Motor neuron (in vitro differentiated cells): ENCODE measurements at places on chromosomes 11 and 22.

- ATAC-seq, result no peak
Observed at GRCh38 chr22:24593836-24594568, 1.1 kb upstream of the LRRC75B start.

DNA sequence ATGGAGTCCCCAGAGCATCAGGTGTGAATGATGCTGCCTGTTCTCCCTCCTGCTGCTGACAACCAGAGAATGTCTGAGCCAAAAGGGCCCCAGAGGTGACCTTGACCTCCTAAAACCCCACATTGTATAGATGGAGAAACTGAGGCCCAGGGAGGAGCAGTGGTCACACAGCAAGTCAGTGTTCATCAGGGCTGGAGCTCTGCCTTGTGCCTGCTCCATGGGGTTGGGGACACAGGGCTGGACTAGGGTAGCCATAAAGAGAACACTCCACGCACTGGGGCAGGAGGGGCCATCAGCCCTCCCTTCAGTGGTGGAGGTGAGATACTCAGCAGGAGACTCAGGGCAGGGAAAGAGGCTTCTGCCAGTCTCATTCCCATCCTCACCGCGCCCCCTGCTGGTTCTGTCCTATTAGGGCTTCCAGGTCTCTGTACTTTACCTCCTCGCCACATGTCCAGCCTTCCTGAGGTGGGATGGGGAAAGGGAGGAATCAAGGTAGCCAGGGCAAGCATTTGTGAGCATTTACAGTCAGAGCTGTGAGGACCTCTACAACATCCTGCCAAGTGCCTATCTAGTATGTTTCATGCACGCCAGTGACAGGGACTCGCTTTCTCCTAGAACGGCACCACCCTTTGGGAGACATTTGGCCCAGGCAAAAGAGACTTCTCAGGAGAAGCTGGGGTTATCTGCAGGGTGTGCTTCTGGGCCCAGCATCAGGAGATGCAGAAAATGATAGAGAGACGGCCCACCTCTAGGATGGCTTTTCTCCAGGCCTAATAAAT is 43.2 kb downstream of the NEU3 start:
- ATAC-seq, result peak; percentile 88

- ATAC-seq, result no peak
Observed at GRCh38 chr22:39081598-39081997, 4.5 kb downstream of the APOBEC3G start.

DNA sequence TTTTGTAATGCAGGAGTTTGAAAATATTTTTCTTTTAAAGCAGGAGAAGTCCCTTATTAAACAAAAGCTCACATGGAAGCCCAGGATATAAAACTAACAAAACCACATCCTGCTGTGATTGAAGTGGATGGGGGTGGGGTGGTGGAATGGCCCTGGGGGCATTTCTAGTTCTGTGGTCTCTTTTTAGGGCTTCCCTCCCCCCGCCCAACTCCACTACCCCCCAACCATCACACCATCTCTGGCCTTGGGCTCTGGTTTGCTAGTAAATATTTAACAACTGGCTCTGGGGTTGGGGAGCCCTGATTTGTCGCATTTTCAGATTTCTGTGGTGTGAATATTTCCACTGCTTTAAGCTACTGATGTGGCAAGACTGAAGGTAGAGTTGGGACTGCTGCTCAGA is 279.6 kb upstream of the PLET1 start:
- ATAC-seq, result no peak

DNA sequence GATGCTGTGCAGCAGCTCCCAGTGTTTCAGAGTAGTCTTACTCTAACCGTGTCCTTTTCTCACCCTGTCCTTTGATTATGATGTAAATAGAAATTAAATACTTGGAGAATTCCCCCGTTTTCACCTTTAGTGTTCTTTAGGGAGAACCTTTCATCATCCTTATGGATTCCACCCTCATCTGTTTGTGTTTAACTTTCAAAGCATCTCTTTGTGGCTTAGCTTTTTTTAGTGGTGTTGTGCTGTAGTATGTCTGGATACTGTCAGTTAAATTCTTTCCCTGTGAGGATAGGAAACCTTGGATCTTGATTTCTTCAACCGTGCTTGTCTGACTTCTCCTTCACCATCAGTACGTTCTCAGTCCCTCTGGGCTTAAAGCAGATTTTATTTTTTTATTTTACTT is 48.5 kb downstream of the PPP6R3 start:
- no peak for ATAC-seq

- no peak for ATAC-seq
Observed at GRCh38 chr11:14075118-14076078, 112.9 kb downstream of the SPON1 start.

- ATAC-seq, result no peak
Observed at GRCh38 chr11:100329352-100329751, 357.7 kb upstream of the ARHGAP42 start.

DNA sequence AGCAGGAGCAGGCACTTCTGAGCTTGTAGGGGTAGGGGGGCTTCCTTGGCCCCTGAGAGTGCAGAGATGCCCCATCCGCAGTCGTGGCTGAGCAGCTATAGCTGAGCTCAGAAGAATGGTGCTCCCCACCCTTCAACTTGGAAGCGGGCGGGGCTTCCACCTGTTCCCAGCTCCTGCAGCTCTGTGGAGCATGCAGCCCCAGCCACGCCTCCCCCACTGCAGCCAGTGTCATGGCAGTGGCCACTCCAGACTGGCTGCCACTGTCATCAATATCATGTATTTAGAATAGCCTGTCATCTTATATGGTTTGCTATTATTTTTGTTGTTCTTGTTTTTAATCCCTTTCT is 213.1 kb downstream of the LRRC4C start:
- no peak for ATAC-seq

GRCh38 chr22:41243361-41243760 is 2.6 kb upstream of the CHADL start:
- no peak for ATAC-seq

DNA sequence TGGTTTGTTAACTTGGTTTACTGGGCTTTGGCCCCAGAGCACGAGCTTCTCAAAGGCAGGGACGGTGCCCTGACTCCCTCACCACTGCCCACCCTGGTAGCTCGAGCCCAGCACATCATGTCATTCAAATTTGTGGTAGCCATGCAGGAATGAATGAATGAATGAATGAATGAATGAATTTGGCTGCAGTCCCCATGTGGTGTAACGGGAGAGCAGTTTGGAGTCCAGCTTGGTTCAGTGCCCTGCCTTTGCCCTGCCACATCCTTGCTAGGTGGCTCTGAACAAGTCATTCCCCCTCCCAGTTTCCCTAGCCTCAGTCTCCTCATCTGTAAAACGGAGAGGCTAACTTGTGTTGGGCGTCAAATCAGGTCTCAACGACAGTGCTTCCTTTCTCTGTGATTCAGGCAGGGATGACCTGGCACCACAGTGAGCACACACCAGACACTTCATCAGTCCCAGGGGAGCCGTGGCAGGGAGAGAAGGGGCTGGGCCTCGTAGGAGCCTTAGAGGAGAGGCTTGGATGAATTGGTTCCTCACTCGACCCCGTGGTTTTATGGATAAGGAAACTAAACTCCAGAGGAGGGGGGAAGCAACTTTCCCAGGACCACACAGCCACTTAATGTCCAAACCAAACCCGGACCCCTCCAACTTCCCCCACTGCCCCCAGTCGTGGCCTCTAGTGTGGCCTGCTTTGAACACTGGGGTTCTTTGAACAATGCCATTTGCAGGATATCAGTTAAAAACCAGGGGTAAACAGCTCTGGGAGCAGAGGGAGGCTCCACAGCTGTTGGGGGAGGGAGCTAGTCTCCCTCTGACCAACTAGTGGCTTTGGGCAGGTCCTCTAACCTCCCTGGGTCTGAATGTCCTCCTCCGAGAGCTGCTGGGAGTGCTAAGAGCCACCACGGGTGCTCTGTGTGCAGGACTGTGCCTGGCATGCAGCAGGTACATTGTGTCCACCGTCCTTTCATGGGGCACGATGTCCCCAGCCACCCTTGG is 86.2 kb downstream of the CACNA1I start:
- no peak for ATAC-seq

DNA sequence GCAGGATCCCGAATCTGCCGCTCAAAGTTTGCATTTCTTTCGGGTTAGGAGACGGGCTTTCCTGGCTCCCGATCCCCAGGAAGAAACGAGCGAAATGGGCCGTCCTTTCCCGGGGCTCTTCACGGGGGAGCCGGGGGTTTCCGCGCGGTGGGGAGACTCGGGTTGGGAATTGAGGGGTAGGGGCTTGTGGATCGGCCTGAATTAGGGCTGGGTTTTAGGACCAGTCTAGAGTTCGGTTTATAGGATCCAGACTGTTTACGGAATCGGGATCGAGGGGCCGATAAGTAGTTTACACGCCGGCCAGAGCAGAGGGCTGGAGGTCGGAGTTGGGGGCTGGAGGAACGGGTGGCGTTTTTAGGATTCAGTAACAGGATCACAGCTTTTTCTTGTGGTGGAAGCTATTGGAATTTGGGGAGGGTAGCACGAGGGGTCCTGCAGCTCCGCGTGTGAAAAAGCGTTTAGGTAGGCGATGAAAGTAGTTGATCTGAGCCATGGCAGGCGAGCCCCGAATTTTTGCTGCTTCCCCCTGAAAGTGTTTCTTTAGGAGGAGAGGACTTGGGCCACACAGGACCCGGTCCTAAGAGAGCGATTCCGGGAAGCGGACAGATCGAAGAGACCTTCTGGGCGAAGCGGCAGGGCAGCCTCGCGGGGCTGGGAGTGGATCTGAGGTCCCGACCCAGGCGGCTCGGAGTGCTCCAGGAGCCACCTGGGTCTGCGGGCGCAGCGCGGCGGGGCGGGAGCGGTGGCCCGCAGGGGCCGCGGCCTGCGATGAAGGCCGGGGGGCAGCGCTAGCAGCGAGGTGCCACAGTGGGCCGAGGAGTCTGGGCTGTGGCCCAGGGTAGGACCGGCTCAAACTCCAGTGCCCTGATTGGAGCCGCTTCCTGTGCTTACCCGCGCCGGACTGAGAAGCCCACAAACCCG is 1.6 kb downstream of the PKNOX2 start:
- ATAC-seq, result peak; percentile 6

- ATAC-seq, result no peak
Observed at GRCh38 chr22:40766956-40767355, 52.2 kb downstream of the SLC25A17 start.

DNA sequence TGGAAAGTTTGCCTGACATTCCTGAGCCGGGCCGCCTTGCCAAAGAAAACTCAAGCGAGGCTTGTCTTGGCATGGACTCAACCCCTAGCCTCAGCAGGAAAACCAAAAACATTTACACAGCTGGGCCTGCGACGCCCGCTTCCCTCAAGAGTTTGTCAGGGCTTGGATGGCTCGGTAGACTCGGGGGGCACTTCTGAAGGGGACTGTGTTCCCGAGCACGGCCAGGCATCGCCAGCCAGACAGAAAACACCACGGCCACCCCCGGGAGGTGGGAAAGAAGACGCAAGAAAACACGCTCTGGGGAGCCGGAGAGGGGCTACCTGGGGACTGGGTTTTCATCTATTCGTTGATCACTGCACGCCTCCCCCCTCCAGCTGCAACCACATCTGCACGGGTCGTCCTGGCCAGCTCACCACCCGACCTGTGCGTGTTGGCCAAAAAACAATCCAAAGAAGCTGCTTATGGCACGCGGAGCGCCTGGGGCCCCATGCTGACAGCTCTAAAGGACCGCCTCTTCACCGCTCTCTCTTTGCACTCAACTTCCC is 380.7 kb downstream of the MN1 start:
- ATAC-seq, result no peak

DNA sequence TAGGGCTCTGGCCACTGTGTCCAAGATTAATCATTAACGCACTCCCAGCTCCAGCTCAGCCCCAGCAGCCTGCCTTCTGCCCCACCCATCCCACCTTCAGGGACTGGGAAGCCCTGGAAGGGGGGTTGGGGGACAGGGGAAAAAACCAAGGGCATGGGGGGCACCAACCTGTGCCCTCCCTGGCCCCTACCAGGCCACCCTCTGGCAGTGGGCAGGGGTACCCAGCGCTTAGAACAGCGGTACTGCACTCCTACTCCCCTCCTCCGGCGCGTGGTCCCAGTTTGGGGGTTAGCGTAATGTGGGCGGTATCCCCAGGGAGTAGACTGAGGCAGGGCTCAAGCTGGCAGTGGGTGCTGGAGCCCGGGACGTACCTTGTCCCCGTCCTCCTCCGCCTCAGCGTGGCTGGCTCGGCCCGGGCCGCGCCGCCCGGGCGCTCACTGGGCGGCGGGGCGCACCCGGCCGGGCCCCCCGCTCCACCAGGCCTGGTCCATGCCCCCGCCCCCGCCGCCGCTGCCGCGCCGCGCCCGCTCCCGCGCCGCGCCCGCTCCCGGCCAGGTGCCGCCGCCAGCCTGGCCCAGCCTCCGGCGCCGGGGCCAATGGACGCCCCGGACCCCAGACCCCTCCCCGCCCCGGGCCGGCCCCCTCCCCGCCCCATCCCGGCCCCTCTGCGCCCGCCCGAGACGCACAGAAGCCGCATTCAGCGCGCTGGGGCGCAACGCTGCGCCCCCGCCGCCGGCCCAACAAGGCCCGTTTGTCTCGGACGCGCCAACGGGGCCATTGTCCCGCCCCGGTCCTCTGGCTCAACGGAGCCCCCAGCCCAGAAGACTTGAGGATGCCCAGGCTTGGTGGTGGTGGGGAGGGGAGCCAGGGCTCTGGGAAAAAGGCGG is at the start of gene GAL3ST1:
Gene GAL3ST1, minus strand, starts transcription at position 571 of the 887 bp plus-strand sequence. CDS start 17,273 bp downstream, outside the sequence.
- peak; percentile 70 for ATAC-seq

DNA sequence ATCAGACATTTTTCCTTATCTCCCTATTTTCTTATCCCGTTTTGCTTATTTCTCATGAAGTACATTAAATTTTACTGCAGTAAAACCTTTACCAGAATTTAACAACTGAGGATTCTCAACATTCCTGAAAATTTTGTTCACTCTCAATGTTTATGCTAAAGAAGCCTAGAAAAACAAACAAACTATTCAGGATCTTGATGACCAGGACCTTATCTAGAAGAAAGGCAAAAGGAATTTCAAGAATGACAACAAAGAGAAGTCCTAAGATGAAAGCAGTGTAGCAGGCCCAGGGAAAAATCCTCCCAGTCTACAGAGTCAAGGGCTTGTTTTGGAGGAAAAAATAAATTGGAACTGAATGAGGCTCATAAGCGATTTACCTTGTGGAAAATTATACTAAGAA is 283.3 kb upstream of the ARHGAP42 start:
- ATAC-seq, result no peak

DNA sequence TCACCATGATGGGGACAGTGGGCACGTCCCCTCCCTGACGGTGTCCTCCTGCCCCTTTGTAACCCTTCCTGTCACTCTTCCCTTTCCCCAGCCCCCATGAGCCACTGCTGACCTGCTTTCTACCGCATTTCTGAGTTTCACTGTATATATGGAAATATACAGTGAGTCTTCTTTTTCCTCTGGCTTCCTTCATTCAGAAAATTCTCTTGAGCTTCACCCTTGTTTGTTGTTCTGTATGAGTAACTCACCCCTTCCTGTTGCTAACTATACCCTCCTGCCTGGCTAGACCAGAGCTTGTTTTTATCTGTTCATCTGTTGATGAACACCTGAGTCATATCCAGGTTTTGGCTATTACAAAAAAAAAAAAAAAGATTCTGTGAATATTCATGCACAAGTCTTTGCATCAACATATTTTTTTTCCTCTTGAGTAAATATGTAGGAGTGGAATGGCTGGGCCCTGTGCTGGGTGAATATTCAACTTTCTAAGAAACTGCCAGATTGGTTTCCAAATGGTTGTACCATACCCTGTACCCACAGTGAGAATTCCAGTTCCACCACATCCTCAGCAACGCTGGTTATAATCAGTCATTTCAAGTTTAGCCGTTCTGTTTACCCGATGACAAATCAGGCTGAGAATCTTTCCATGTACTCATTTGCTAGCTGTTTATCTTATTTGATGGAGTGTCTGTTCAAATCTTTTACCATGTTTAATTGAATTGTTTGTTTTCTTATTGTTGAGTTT is 62.0 kb downstream of the IGF2 start:
- ATAC-seq, result no peak
